ENCODE measurements at places on chromosomes 2 and 18.
A peak's percentile ranks its signal among the peaks of the same experiment; 100 is the strongest.

DNA sequence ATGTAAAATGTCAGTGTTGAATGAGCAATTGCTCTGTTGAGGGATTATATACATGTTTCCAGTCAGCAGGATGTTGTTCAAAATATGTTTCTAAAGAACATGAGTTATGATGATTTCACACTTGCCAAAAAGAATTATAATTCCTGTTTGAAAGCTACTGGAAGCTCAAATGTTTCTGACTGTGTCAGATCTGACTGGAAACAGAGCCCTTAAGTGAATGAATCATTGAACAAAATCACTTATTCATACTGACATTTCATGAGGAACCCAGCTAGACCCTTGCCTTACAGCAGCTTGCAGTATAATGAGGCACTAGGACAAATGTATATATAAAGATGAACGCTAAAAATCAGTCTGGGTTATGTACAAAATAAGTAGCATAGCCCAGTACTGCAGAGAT, 35.4 kb upstream of the ITGAV start:
- peak; percentile 22 for DNase-seq

DNA sequence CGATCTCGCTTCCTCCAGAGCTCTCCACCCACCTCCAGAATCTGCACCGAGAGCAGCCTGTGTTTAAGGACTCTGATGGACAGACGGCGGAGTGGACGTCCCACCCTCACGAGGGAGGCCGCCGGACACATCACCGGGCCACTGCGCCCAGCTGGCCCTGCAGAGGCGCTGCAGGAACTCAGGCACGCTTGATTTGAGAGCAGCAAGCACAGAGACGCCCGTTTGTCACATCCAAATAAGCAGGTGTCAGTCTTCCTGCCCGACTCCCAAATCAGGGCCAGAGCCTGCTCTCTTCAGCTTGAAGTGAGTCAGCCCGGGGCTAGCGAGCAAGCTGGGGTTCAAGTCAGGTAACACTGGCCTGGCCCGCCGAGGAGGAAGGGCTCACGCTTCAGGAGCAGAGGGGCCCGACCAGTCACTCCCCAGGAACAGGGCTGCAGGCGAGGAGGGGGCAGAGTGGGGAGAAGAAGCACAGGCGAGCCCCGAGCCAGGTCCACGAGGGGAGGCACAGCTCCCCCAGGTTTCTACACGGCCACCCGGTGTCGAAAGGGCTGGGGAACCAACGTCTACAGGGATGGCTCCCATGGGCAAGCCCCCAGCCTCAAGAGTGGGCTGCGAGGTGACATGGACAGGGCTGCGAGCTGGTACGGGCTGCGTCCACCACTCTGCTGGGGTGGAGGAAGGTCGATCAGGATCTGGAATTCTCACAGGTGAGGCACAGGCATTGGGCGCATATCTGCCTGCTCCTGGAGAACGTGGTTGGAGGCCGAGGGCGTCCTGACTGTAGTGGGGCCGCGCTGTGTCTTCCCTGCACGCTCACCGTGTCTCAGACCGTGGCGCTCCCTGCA, 52.5 kb upstream of the CTDP1 start:
- no peak for DNase-seq

DNA sequence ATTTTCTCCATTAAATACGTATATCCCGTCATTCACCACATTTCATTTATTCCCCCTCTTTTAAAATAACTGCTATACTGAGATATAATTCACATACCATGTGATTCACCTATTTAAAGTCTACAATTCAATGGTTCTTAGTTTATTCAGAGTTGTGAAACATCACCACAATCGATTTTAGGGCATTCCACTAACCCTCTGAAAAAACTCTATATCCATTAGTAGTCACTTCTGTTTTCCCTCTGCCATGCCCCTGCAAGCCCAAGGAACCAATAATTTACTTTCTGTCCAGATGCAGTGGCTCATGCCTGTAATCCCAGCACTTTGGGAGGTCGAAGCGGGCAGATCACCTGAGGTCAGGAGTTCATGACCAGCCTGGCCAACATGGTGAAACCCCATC, 95.5 kb upstream of the FZD5 start:
- DNase-seq = no peak

GRCh38 chr2:233711312-233712008, 1.2 kb upstream of the UGT1A5 start:
- peak; percentile 53 for DNase-seq

DNA sequence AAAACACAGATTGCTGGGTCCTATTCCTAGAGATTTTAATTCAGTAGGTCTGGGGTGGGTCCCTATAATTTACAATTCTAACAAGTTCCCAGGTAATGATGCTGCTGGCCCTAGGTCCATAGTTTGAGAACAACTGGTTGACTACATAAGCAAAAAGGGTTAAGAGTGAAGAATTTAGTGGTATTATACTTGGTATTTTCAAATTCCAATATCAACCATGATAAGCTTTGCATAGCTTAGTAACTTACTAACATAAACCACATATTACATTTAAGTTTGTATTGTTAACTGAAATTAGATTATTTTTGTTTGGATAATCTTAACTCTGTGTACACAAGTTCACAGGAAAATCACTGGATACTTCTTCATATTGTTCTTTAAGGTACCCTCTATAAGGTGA, 862.9 kb upstream of the ACVR2A start:
- DNase-seq = peak; percentile 75

DNA sequence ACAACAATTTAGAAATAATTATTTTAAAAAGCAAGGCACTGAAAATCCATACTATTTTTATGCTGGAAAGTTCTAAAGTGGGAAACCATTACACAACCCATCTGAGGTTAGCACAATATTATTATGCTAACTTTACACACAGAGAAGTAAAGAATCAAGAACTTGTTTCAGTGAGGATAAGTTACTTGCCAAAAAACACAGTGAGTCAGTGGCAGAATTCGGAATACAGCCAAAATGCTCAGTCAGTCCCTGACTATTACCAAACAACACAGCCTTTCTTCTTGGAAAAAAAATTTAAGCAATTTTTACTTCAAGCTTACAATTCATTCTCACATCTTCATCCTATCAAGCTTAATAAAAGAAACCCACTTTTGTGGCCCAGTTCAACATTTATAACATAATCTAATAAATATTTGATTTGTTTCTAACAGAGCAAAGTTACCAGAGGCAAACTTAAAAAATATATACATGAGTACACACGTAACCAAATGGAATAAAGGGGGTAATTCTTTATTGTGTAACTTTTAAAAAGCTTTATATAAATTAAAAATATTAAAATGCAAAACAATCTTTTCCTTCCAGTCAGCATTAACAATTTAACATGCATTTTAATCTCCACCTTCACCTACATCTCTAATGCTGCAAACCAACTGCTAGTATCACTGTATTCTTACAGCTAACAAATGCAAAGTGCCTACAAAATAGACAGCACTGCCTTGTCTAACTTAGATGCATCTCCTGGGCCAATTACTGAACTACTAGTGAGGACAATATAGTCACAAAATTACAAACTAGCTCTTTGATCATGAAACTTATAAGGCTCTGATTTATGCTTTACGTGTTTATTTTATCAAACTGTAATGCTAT, 55.2 kb downstream of the CCDC88A start:
- DNase-seq = peak; percentile 91
